ENCODE measurements at places on chromosomes 7 and 10. TPM values are rescaled to one million over a fixed set of nuclear protein-coding genes. Genes with fewer than 3 reads are reported as not detected.

Gene TMEM130
- total RNA-seq, result 0.25 TPM

Gene CCL24
- not detected for total RNA-seq

Gene CHST15
- 14.4 TPM for total RNA-seq

Gene SEC24C
- 81.0 TPM for total RNA-seq

Gene SPAM1
- not detected for total RNA-seq

Gene KMT2C
- 23.5 TPM for total RNA-seq

Gene HHEX
- total RNA-seq, result 4.6 TPM

Gene SSMEM1
- not detected for total RNA-seq

Gene ZCWPW1
- 2.6 TPM for total RNA-seq

Gene OR2A42
- total RNA-seq, result 0.06 TPM

Data from aortic smooth muscle cell (primary cell).